ENCODE measurements at places on chromosomes 2 and 18.

- DNase-seq, result no peak
These were observed 233.5 kb downstream of the TGIF1 start for GRCh38 chr18:3683483-3683882.

- DNase-seq, result no peak
These were observed 19.3 kb upstream of the LOXHD1 start for GRCh38 chr18:46676182-46676835.

DNA sequence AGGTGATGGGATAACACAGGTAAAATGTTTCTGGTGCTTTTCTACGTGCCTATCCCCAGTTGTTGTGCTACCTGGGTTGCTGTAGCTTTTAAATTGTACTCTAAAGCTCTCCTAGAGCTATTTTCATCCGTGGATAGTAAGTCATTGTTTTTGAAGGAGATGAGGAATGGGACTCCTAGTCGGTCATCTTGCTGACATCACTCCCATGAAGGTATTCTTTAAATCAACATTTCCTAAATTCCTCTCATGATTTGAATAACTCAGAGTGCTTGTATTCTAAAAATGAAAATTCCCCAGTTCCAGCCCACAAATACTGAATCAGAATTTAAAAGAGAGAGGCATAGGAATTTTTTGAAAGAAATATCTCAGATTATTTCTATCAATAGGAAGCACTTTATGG, 44.3 kb downstream of the CCDC148 start:
- DNase-seq, result no peak

- peak; percentile 24 for DNase-seq
These were observed 149.8 kb upstream of the ITGA4 start for GRCh38 chr2:181307203-181307991.

DNA sequence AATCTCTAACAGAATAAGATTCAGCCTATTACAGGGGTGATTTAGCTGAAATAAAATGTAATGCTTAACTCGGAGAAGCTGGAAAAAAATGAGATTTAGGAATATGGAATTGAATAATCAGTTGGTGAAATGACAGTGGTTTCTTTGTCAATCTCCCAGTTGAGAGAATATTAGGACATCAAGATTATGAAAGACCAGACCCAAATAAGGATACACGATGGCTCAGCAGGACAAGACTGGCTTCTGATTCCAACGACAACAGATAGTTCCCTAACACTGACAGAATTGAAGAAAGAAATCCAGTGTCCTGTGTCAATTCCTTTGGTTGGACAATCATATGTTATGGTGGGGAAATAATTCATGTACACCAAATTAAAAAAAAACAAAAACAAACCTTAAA, 55.8 kb downstream of the HRH4 start:
- no peak for DNase-seq

DNA sequence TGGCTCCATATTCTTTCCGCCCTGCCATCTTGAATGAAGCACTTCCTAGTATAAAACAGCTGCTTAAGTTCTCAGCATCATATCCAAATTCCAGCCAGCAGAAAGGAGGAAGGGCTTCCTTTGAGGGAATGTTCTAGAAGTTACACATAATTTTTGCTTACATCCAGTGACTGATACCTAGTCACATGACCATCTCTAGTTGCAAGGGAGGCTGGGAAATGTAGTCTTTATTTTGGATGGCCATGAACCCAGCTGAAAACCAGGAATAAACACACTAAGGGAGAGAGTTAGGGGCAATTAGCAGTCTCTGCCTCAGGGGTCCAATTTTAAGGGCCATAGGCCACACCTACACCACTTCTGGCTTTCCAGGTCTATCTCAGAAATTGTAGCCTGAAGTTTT, 57.8 kb upstream of the LMAN1 start:
- no peak for DNase-seq

DNA sequence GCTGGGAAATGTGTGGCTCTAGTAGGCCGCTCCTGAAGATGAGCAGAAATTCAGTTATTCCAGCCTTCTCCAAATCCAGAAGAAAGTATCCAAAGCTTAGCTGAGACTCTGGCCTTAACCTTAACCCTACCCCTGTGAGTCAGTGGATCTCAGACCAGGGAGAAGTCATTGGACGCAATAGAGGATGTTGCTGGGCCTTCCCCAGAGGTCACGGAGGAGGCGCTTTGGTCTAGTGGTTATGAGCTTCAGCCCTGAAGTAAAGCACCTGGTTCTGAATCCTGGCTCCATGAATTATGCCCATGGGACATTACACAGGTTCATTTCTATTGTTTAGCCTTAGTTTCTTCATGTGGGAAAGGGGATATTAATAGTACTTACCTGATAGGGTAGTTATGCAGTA, 24.0 kb downstream of the PKDCC start:
- no peak for DNase-seq

- no peak for DNase-seq
These were observed 13.1 kb upstream of the SMAD7 start for GRCh38 chr18:48963586-48964470.
